ENCODE measurements at places on chromosomes 11 and 22. TPM values are rescaled to one million over a fixed set of nuclear protein-coding genes. Genes with fewer than 3 reads are reported as not detected.

Gene DKK3
- 4.5 TPM for total RNA-seq

Gene SLC6A5
- not detected for total RNA-seq

Gene PRAME
- total RNA-seq = not detected

Gene FOXR1
- total RNA-seq = not detected

Gene PATE2
- not detected for total RNA-seq

GRCh38 chr11:76369406-76369805, 11.5 kb downstream of the THAP12 start:
- no peak for DNase-seq

GRCh38 chr11:69700278-69701140, 3.3 kb downstream of the FGF19 start:
- DNase-seq = no peak

All from psoas muscle (tissue), 8 donors.